ENCODE measurements at places on chromosomes 2 and 18.

DNA sequence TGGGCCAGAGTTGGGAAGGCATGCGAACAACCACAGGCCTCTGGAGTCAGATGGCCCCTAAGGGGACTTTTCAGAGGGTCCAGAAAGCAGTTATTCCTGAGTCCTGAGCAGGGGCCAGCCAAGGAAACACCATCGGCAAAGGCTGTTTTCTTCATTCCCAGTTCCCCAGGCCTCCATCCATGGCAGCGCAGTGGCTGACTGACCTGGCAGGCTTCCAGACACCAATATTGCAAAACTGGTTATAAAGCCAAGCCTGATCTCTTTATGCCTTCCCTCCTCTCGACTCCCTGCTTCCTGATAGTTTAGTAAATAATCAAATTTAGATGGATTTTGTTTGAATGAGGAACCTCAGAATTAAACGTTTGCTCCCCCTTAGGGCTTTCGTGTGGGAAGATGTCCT is 133.4 kb upstream of the ITGA6 start:
- DNase-seq, result peak; percentile 86

GRCh38 chr2:112938904-112939303 is 27.9 kb downstream of the IL37 start:
- DNase-seq, result no peak

- DNase-seq, result no peak
Measured at GRCh38 chr2:209321581-209321980, 102.3 kb upstream of the MAP2 start.

- DNase-seq, result no peak
Measured at GRCh38 chr2:107025869-107026380, 140.0 kb upstream of the ST6GAL2 start.

- no peak for DNase-seq
Measured at GRCh38 chr2:168076731-168077130, 170.7 kb downstream of the STK39 start.

DNA sequence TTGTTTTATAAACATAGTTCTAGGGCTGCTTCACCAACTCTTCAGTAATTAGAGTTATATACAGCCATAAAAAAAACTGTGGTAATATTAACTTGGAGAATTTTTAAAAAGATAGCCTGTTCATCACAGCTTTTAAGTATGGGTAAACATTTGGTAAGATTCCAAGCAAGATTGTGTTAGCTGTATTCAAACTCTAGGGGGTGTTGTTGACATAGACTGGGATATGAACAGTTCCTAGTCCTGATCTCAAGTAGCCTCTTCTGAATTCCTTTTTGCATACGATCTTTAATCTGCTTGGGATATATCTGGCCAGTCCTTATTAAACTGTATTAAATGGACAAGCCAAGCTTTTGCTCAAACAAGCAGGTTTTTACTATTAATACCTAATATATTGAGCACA is 13.4 kb downstream of the NOP58 start:
- no peak for DNase-seq
